ENCODE measurements at places on chromosomes 6 and 20.

- DNase-seq: peak; percentile 79
These were observed 62.3 kb upstream of the SNX9 start for GRCh38 chr6:157760589-157761330.

DNA sequence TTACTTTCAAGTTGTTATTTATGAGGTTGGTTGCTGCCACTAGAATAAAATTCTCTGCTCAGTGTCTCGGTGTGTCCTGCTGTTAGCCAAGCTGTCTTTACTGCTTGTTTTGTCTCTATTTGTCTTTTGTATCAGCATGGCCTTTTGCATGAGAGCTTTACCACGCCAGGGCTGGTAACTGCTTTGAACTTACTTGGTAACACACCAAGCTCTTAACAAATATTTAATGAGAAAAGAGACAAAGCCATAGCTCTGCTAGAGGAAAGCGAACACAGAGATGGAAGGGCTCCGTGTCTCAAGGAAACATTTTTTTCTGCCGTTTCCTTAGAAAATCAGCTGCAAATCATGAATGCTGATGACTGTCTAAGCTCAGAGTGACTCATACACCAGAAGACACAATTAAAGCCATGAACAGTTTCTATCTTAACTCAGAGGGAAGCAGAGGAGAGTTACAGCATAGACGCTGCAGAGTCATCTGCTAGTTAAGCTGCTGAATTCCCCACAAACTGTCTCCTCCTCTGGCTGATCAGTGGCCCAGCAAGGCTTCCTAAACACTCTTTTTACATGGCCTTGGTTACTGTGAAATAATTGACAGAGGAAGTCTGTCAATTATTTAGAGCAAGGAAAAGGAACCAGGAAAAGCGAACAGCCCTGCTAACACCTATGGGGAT is 44.8 kb downstream of the AGPAT4 start:
- no peak for DNase-seq

GRCh38 chr6:32127409-32127716 is 683 bp downstream of the ATF6B start:
- DNase-seq: no peak

DNA sequence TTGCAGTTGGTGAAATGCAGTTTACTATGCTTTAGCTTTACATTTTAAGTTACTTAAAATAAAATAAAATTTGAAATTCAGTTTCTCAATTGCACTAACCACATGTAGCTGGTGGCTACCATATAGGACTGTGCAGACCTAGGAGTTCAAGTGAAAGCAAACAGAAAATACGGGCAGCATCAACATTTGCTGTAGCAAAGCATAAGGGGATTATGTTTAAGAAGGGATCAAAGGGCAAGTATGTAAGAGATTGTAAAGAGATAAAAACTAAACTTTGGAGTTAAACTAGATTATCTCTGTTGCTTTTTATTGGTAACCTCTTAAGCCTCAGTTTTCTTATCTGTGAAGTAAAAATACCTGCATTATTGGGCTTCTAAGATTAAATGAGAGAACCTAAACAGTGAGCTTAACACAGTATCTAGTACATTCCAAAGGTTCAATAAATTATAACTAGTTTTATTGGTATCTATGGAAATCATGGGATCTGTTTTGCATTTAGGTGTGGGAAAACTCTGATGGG is 81.2 kb downstream of the SPTLC3 start:
- DNase-seq: no peak

DNA sequence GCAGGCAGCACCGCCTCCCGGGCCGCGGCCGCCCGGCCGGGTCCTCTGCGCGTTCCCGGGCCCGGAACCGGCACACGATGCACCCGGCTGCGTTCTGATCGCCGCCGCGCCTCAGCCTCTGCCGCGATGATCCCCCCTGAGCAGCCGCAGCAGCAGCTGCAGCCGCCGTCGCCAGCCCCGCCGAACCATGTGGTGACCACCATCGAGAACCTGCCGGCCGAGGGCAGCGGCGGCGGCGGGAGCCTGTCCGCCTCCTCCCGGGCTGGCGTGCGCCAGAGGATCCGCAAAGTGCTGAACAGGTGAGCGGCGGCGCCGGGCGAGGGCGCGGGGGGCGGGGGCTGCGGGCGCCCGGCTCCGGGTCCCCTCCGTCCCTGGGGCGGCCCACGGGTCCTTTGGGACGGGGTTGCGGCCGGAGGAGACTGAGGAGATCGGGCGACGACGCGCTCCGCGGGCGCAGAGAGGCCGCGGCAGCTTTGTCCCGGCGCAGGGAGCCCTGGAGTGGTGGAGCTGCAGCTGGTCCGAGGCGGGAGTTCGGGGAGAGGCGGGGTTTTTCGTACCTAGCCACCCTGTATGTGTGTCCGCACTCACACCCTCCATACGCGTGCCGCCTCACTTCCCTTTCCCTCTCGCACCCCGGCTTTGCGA is 659 bp downstream of the SLC35F1 start:
- DNase-seq: no peak

DNA sequence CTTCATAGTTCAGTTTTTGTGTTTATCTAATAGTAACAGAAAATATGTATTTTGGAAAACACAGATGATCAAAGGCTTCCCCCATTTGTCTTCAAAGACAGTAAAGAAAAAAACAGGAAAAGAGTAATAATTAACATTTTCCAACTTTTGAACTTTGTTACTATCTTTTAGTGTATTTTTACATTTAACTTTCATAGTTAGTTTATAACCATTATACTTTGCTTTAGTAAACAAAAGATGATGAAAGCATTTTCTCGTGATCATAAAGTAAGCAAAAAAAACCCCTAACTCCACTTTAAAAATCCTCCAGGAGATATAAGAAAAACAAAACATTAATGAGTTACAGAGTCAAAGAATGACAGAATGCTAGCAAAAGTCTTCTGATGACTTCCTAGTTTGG is 13.6 kb upstream of the GPRC6A start:
- no peak for DNase-seq

DNA sequence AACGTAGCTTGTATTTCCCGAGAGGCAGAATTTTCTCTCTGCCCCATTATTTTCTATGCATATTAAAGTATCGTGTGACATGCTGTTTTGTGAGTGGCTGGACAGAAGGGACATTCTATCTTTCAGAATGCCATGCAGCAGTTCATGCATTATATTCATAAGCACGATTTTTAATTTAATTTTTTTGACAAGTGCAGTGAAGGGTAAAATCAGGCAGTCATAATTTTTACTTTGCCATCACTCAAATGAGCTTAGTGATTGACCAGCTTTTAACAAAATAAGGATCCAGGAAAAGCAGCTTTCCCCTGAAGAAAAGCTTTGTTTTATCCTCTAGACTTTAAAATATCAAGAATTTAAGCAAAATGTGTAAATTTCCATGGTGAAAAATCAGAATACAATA is 673.3 kb downstream of the KIF16B start:
- DNase-seq: no peak

DNA sequence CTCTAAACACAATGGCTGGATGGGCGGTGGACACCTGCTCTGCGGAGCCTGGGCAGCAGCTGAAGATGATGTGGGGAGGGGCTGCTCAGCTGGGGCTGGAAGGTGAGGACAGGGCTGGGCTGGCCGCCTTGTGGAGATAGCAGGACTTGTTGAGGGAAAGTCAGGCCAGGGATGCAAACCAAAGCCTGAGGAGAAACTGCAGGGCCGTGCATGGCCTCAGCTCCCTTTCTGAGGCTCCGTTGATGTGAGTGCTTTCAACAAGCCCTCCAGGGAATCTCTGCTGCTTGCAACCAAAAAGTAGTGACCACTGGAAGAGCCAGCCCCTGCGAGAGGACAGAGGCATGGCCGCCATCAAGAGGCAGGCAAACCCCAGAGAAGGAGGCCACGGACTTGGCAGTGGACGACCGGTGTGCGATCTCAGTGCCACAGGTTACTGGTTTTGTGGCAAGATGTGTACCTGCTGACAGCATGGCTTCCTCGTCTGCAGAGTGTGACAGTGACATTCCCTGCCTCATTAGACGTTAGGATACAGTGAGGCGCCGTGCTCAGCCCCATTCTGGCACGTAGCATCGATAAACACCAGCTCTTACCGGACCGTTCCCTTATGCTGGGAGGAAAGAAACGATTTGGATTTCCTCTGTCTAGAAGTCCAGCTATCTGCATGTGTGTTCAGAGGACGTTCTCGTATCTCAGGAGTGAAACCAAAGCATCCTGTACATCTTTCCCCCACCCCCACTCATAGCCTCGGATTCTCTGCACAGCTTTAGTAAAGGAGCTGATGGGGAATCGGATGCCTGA is 37.9 kb downstream of the ERMARD start:
- no peak for DNase-seq

GRCh38 chr20:17594443-17594842 is 24.6 kb downstream of the DSTN start:
- no peak for DNase-seq

Data from Panc1 (cell line).